ENCODE measurements at places on chromosomes 4 and X.

- DNase-seq, result no peak
Observed at GRCh38 chrX:140229191-140229590, 263.9 kb upstream of the CXorf66 start.

DNA sequence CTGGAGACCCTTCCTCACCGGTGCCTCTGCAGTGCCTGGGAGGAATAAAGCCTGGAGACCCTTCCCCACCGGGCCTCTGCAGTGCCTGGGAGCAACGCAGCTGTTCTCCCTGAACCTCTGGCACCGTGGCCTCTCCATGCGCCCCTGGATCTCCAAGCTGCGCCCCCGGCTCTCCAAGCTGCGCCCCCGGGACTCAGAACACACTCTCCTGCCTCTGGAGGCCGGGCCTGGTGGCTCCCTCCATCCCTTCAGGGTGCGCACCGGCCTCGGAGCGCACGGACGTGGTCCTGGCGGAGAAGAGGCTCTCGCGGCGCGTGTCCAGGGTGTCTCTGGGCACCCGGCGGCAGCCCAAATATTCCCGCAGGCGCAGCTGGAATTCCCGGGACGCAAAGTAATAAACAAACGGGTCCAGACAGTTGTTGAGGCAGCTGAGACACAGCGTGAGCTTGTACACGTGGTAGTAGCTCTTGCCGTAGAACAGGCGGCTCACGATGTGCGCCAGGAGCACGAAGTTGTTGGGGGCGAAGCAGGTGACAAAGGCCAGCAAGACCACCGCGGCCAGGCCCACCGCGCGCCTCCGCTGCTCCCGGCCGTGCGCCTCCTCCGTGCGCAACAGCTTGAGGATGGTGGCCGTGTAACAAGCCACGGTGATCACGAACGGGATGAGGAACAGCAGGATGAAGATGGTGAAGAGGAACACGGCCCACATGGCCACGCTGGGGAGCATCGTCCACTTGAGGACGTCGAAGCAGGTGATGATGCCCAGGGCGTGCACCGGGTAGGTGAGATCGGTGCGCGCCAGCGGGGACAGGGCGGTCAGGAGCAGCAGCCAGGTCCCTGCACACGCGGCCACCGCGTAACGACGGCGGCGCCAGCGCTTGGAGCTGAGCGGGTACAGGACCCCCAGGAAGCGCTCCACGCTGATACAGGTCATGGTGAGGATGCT lies 12.8 kb upstream of the ASMTL start:
- no peak for DNase-seq

DNA sequence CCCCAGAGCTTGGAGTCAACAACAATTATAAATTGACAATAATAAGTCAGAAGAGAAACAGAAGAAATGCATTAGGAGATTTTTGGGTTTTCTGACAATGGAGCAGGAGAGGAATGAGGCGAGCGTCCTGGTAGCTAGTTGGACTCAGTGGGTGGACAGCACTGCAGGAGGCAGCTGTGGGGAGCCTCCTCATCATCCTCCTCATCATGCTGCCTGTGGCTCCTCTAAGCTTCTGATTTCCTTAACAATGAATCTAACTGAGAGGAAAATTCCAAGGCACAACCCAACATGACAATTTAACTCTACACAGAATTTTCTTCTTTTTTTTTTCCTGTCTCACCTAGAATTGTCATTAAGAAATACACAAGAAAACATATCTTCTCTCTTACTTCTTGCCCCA lies 357.1 kb upstream of the NOCT start:
- DNase-seq, result no peak

DNA sequence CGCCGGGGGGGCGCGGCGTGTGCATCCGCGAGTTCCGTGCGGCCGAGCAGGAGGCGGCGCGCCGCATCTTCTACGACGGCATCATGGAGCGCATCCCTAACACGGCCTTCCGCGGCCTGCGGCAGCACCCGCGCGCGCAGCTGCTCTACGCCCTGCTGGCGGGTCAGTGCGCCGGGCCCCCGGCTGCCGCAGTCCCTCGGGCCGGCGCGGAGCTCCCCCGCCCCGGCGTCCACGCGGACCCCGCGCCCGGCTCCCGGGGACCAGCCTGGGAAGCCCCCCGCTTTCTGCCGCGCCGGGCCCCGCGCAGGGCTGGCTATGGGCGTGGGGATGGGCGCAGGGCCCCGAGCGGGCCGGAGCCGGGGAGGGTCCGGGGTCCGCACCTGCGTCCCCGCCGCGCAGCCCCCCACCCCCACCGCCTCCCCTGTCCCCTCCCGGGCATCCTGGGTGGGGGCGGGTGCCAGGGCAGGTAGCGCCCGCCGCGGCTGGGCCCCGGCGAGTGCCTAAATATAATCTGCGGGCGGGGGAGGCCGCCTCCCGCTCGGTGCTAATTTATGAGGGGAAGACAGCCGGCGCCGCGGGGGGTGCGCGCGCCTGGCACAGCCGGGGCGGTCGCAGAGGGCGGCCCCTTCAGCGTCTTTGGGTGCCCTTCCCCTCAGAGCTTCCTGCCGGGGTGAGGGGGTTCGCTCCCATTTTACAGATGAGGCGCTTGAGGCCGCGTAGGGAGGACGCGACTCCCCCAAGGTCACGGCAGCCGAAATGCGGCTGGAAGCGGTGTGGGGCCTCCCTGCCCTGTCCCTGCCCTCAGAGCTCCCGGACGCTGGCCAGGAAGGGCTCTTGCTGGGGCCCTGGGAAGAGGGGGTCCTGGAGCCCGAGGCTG lies 837 bp downstream of the NAT8L start:
- DNase-seq, result no peak

DNA sequence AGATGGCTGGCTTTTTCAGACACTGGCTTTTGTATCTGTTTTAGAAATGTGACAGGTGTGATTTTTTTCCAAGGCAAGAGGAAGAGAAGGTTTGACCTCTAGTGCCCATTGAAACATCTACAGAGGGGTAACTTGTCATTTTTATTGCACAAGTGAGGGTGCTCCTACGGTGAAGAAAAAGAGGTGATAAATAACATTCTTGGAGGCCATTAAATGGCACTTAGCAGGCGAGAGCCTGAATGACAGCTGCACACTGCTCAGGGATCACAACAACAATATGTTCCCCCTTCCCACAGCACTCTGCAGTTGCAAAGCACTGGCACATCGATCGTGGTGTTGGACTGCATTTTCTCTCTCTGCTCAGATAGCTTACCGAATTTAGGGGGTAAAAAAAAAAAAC lies 22.9 kb downstream of the FAM184B start:
- no peak for DNase-seq

GRCh38 chrX:149371986-149372385 lies 133.1 kb downstream of the IDS start:
- DNase-seq, result no peak

DNA sequence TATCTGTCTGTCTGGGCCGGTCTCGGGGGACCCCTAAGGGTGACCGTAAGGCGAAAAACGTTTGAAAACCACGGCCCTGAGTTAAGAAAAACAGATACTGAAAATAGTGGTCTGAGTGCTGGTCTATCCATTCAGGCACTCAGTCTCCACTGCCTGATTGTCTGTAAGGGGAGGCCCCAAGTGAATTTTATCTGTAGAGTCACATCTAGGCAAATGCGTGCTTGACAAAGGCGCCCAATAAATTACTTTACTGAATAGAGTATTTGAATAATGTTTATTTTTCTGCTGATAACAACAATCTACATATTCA lies 465 bp downstream of the HNRNPH2 start:
- no peak for DNase-seq

DNA sequence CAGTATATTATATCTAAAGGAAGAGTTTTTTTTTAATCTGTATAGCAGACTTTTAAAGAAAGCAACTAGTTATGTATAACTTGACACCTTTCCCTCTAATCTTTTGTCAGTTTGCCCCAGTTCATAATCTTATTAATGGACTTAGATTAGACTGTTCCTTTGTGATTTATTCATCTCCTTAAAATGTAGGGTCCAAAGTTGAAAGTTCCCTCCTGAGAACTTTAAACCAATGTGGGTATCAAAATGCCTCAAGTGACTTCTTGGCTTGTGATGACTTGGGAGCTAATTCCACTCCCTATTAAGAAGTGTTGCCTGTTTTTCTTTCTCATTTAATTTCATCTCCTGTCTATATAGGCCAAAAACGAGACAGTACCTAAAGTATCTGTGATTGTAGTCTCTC lies 6.3 kb upstream of the SDAD1 start:
- DNase-seq, result no peak

DNA sequence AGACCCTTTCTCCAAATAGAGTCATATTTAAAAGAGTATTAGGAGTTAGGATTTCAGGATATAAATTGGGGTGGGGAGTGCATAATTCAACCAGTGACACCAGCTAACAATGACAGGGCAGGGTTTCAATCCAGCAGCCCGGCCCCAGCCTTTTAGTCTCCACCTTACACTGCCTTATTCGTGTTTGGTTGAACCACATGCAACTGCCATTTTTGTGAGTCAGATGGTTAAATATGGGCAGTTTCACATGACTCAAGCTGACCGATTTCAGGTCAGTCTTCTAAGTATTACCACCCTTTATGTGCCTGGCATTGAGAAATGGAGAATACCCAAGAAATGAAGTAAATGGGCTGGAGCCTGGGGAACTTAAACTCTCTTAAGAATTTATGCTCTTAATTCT lies 102.8 kb downstream of the STOX2 start:
- DNase-seq, result no peak

DNA sequence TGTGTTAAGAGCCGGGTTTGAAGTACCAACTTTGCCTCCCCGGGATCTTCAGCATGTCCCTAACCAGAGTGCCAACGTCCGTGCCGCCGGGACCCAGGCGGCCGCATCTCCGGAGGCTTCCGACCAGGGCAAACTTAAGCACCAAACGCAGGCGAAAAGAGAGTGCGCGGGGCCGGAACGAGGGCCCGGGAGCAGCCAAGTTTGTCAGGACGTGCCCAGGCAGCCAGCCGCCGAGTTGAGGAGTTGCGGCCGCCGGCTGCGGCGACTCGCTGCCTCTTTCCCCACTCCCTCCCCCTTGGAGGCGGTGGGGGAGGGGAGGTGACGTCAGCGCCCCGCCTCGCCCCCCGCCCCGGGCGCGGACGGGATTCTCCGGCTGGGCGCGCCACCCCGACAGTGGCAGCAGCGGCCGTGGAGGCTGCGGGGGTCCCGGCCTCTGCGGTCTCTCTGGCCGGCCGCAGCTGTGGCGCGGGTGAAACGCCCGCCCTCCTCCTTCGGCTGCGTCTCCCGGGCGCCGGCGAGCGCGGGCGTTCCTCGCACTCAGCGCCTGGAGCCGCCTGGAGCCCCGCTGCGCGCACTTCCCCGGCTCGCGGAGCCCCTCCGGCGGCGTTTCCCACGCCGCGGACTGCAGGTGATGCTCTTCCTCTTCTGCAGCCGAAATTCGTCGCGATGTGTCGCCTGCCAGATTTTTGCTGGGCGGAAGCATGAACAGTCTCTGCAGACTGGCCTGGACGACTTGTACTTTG lies 2.9 kb upstream of the FAT1 start:
- no peak for DNase-seq

DNA sequence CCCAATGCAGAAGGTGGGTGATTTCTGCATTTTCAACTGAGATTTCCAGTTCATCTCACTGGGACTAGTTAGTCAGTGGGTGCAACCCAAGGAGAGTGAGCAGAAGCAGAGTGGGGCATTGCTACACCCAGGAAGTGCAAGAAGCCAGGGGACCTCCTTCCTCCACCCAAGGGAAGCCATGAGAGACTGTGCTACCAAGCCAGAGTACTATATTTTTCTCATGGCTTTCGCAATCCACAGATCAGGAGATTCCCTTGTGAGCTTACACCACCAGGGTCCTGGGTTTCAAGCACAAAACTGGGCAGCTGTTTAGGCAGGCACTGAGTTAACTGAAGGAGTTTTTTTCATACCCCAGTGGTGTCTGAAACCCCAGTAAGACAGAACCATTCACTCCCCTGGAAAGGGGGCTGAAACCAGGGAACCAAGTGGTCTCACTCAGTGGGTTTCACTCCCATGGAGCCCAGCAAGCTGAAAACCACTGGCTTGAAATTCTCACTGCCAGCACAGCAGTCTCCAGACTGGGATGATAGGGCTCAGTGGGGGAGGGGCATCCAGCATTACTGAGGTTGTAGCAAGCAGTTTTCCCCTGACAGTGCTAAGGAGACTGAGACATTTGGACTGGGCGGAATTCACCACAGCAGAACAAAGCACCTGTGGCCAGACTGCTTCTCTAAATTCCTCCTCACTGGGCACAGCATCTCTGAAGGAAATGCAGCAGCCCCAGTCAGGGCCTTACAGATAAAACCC lies 903.4 kb downstream of the TECRL start:
- DNase-seq, result no peak

DNA sequence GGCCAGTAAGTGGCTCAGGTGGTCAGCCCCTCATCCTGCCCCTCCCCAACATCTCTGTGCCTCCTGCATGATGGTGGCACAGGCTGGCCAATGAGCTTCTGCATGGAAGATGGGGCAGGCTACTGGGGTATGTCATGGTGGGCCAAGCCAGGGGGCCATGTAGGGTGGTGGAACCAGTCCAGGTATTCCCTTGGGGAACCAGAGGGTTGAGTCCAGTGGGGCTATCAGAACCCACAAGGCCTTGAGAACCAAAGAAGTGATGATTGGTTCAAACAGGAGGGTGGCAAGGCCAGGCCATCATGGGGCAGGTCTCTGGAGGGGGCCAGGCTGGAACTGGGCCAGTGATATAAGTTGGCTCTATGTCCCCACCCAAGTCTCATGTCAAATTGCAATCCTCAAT lies 18.8 kb upstream of the PPP2R2C start:
- no peak for DNase-seq

- no peak for DNase-seq
Observed at GRCh38 chrX:6464726-6465125, 70.2 kb downstream of the VCX3A start.

- peak; percentile 42 for DNase-seq
Observed at GRCh38 chr4:182938205-182938645, 21.0 kb upstream of the DCTD start.

DNA sequence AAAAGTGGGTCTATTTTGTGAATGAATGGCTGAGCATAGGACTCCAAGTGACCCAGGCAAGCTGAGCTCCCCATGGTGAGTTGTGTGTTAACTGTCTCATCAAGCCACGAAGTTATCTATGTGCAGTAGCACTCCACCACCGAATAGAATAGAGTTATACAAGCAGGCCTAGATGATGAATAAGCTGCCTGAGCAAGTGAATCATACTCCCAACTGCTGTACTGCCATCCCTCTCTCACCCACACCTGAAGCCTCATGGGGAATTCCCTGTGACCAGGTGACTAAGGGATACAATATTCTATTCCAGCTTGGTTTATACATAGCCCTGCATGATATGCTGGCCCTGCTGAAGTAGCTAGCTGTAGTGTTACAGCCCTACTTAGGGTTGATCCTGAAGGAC lies 38.7 kb downstream of the KDM5C start:
- no peak for DNase-seq

DNA sequence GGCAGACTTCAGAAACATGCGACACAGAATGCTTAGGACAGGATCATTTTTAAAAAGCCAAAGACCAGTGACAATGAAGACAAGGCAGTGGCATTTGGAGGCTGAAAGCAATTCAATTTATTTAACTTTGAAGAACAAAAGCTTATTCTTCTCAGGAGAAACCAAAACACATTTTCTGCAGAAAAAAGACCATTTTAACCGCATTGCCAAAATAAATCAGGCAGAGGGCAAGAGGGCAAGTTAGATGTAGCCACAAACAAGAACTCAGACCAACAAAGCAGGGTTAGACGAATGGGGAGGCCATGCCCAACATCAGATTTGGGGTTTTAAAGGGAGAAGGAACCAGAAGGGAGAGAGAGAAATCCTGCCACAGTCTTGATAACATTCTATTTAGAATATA lies 58.9 kb downstream of the RELL1 start:
- no peak for DNase-seq

GRCh38 chrX:119236623-119237561 lies 807 bp downstream of the PGRMC1 start:
- peak; percentile 0 for DNase-seq

- DNase-seq, result no peak
Observed at GRCh38 chr4:70818921-70819320, 20.8 kb downstream of the GRSF1 start.

- no peak for DNase-seq
Observed at GRCh38 chrX:118726887-118727685, at the start of gene IL13RA1. Gene IL13RA1, plus strand, starts transcription at chrX:118727606. Its CDS starts 33 bp downstream, at chrX:118727639.

Data from T-helper 2 cell (primary cell).